ENCODE measurements at places on chromosomes 13 and 19. TPM values are rescaled to one million over a fixed set of nuclear protein-coding genes. Genes with fewer than 3 reads are reported as not detected.

The TNNI3 gene
- total RNA-seq = not detected

The PSG7 gene
- not detected for total RNA-seq

The IL4I1 gene
- total RNA-seq = 8.2 TPM

The C19orf38 gene
- 0.76 TPM for total RNA-seq

The LRRC8E gene
- 1.1 TPM for total RNA-seq

The CDC16 gene
- 46.2 TPM for total RNA-seq

The GPR12 gene
- total RNA-seq = not detected

The LRRC25 gene
- not detected for total RNA-seq

The TGDS gene
- total RNA-seq = 18.8 TPM

The DDX39A gene
- total RNA-seq = 99.1 TPM

The CCL25 gene
- not detected for total RNA-seq

The CLEC11A gene
- 27.4 TPM for total RNA-seq

The HSH2D gene
- 0.30 TPM for total RNA-seq

The GAS6 gene
- 51.8 TPM for total RNA-seq

The CYP2A6 gene
- total RNA-seq = not detected

The ZNF708 gene
- total RNA-seq = 5.9 TPM

The IRGC gene
- total RNA-seq = not detected

The SIGLEC11 gene
- not detected for total RNA-seq

The TEX29 gene
- total RNA-seq = not detected

The ZNF491 gene
- total RNA-seq = 1.5 TPM

The CGB5 gene
- total RNA-seq = not detected
